ENCODE measurements at places on chromosomes 7 and 10.

DNA sequence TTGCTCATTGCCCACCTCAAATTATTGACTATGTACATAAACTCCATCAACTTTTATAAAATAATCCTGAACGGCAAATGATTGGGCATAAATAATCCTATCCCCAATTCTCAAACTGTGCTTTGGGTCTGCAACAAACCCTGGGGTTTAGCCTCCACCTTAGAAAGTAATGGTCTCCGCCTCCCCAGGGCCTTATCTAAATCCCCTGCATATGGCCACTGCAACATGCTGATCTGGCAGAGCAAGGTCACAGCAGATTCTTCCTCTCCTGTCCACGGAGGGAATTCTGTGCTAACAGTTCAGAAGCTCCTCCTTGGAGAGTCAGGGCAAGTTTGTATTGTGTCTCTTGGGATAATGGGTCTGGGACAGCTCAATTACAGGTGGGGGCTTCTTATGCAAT is 18.4 kb downstream of the FXYD4 start:
- no peak for DNase-seq

- DNase-seq: no peak
Observed at GRCh38 chr7:94374721-94375566, 19.8 kb upstream of the COL1A2 start.

DNA sequence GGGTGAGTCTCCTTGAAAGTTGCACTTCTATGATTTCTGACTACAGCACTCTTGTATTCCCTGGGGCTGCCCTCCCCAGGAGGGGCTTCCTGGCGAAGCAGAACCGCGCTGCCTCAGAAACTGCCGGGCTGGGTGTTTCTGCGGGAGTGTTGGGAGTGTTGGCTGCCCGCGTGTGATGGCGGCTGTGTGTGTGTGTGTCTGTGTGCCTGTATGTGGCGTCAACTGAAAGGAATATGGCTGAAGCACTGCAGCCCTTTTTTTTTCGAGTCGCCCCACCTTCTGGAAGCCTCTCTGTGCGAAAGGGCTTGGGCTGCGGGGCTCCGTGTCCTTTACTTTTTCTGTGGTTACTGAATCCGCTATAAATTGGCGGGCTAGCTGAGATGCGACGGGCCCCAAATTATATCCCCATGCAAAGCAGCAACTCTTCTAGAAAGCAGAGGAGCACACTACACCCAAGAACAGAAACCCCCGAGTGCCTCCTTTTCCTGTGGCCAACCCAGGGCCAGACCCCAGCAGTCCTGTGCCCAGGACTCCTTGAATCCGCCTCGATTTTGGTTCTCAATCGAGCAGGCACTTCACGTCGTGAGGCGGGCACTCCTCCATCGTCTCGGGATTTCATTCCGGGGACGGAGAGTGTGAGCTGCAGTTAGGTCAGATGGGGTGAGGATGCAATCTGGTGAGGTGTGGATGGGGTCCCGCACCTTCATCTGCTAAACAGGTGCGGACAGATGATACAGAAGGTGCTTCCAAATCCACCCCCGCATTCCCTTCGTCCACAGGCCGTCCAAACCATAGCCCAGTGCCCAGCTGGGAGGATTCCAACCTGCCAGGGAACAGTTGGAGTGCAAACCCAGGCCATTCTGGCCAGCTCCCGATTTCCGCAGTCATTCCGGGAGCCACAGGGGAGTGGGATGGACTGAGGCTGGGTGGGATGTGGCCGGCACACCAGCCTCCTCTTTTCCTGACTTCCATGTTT is 22.5 kb upstream of the ZNF273 start:
- no peak for DNase-seq

GRCh38 chr7:71637578-71637977 is 505.6 kb downstream of the GALNT17 start:
- DNase-seq: no peak

DNA sequence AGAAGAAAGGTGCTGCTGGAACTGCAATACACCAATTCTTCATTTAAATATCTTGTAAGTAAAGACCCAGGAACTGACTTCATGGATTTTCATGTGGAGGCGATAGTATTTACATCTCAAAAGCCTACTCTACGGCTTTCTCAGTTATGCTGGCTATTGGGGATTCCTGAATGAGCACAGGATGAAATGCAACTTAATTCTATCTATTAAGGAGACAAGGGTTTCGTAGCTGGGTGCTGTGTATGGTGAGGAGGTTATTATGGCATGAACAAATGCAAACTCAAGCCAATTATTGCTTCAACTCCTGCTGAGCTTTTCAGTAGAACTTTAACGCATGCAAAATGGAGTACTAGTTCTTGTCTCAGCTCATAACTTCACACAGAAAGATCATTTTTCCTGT is 251.2 kb downstream of the SORCS1 start:
- DNase-seq: no peak

All from stimulated activated CD4-positive, alpha-beta T cell treated with anti-CD3 and anti-CD28 coated beads, Interleukin-1b, Interleukin-23, amount 100 ng/mL, for 1 hour (primary cell).